Activated CD4-positive, alpha-beta T cell treated with anti-CD3 and anti-CD28 coated beads, Interleukin-2, Interleukin-6, amounts not matched to agents 100 ng/mL and 50 ng/mL, durations not matched to agents 16 hours and 8 hours (primary cell): ENCODE measurements at places on chromosomes 11 and 22.

- no peak for DNase-seq
These were observed 110.5 kb downstream of the AASDHPPT start for GRCh38 chr11:106187860-106188456.

DNA sequence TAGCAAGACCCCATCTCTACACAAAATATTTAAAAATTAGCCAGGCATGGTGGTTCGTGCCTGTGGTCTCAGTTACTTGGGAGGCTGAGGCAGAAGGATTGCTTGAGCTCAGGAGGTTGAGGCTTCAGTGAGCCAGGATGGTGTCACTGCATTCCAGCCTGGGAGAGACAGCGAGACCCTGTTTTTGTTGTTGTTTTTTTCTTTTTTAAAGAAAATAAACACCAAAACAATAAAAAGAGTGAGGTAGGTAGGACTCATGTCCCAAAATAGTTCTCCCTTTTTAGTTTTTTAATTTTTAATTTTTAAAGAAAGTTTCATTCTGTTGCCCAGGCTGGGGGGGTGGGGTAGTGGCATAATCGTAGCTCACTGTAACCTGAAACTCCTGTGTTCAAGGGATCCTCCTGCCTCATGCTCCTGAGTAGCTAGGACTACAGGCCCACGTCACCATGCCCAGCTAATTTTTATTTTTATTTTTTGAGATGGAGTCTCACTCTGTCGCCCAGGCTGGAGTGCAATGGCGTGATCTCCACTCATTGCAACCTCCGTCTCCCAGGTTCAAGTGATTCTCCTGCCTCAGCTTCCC is 25.5 kb upstream of the MALAT1 start:
- no peak for DNase-seq

- no peak for DNase-seq
These were observed 73.2 kb upstream of the TCF20 start for GRCh38 chr22:42343531-42344081.

- DNase-seq = peak; percentile 39
These were observed 19.4 kb downstream of the IRF7 start for GRCh38 chr11:596374-596773.

DNA sequence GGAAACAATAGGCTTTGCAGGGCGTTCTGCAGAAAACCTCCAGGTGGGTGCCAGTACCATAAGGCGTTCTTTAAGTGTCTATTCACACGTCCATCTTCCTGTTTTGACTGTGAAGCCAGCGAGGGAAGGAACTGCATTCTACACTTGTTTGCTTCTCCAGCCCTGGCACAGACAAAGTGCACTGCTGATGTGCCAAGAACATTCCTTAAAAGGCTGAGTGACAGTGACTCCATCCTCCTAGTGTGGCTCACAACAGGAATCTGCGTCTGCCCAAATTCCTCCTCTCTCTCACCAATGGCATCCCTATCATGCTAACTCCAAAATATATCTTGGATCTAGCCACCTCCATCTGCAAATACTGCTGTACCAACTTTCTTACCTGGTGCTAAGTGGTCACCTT is 407.4 kb upstream of the SYN3 start:
- DNase-seq = no peak

GRCh38 chr11:105862736-105863367 is 159.2 kb downstream of the MSANTD4 start:
- peak; percentile 11 for DNase-seq

GRCh38 chr22:40466976-40467375 is 96.6 kb downstream of the SGSM3 start:
- no peak for DNase-seq

GRCh38 chr11:86047275-86047991 is 21.5 kb downstream of the PICALM start:
- DNase-seq = peak; percentile 83

DNA sequence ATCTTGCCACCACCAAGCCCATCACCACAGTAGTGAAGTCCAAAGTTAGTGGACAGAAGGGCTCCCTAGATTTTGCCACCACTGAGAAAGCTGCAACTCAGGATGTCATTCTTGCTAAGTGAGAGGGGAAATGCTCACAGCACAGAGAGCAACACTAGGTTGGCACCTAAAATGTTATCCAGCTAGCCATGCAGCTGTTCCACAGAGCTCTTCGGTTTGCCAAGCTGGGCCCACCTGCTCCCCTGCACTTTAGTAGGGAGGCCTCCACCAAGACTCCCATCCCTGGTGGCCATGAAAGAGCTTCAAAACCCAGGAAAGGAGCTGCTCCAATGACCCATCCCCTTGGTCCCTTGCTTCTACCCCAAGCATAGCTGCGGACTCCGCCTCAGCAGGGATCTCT is 63.8 kb downstream of the TRIM29 start:
- no peak for DNase-seq

- DNase-seq = no peak
These were observed 80.9 kb downstream of the FAM76B start for GRCh38 chr11:95708681-95709080.

GRCh38 chr11:105000167-105000566 is 22.8 kb downstream of the CASP5 start:
- DNase-seq = no peak

GRCh38 chr22:42519525-42520401 is at the start of gene RRP7A:
Gene RRP7A (minus strand): TSS chr22:42519796. CDS start chr22:42519786, 10 bp downstream.
- peak; percentile 90 for DNase-seq
